Glomerular endothelial cell (primary cell): ENCODE measurements at places on chromosomes 7 and 10.

DNA sequence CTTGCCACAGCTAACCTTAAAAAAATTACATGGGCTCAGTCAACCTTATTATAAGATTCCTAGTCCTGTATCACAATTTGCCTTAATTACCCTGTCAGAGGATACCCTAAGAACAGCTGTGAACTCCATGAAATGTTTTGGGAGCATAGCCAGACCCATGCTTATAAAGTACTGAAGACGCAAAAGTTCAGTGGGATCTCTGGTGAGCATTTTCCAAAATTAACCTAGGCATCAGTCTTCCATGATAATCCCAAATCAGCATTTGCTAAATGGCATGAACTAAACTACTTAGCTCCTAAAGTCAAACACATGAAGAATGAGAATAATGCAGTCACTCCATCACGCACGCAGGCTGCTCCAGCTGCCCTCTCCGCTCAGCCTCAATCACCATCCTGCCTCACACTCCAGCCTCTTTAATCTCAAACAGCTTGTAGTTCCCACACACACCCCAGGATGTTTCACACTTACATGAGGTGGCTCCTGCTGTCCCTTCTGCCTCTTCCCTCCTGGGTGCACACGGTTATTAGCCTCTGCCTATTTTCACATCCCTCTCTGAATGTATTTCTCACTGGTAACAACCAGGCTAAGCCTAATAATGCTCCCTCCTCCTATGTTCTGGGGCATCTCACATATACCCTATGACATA, 15.3 kb downstream of the IGF2BP3 start:
- no peak for DNase-seq

GRCh38 chr10:124736491-124737136, 7.6 kb downstream of the FAM53B start:
- DNase-seq: no peak

DNA sequence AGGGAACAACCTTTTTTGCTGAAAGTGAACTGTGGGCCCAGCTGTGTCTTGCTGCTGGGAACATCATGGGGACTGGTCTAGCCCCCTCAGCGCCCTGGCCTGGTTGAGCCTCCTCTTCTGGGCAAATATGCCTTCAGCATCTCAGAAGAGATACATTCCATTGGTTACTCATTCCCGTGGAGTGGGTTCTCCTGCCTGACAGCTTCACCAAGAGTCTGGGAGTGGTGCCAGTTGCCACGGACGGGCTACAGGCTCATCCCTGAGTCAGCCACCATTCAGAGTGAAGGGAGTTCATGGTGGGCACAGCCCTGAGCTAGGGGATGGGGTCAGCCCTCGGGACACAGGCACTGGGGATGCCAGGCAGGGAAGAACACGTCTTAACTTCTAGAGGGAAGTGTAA, 81.9 kb downstream of the RAMP3 start:
- no peak for DNase-seq

DNA sequence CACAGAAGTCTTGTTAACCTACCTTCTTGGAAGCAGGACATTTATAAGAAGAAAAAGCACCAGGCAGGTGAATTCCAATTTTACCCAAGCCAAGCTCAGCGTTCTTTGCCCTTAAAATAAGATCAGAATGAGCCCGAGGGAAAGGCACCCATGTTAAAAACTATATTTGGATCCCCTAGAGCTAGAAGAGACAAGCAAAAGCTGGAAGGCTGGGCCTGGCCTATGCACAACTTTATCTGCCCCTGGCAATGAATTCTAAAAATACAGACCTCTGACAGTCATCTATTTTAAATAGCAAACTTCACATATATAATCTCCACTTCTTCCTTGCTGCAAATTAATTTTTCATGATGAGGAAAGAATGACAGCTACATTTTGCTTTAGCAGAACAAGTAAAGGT, 180.9 kb downstream of the FGFR2 start:
- no peak for DNase-seq

GRCh38 chr7:117975476-117975875, 102.2 kb upstream of the CTTNBP2 start:
- no peak for DNase-seq

GRCh38 chr7:129950191-129950932, 2.4 kb downstream of the UBE2H start:
- no peak for DNase-seq

DNA sequence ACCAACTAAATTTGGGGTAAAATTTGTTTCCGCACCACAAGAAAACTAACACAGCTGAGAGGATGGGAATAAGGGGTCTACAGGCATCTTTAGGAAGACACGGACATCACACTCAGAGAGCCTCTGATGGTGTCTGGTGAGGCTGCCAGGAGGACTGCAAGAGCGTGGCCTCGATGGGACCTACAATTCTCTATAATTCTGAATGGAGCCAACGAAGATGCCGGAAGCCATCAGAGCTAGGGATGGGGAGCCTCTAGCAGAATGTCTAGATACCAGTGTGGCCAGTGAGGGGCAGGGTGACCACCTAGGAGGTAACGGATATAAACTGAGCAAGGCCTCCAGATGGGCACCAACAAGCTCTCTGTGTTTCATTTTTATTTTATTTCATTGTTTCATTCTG, 7.5 kb downstream of the GRID1 start:
- DNase-seq: no peak

DNA sequence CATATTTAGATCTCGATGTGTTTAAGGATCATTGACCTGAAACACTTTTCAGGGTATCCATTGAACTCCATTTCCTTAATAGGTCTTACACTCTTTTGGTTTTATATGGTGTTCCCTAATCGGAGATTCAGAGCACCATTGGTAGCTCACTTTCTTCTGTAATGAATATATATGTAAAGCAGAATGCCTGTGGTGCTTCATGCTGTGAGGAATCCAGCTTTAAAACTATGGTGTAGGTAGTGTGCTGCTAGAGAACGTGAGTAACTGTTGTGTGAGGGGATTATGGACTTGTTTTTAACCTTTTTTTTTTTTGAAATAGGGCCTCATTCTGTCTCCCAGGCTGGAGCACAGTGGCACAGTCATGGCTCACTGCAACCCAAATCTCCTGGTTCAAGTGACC, 376.9 kb upstream of the LRGUK start:
- DNase-seq: no peak

GRCh38 chr7:42381161-42381560, 144.2 kb upstream of the GLI3 start:
- no peak for DNase-seq

GRCh38 chr10:88012641-88013040, 149.2 kb downstream of the PTEN start:
- no peak for DNase-seq

DNA sequence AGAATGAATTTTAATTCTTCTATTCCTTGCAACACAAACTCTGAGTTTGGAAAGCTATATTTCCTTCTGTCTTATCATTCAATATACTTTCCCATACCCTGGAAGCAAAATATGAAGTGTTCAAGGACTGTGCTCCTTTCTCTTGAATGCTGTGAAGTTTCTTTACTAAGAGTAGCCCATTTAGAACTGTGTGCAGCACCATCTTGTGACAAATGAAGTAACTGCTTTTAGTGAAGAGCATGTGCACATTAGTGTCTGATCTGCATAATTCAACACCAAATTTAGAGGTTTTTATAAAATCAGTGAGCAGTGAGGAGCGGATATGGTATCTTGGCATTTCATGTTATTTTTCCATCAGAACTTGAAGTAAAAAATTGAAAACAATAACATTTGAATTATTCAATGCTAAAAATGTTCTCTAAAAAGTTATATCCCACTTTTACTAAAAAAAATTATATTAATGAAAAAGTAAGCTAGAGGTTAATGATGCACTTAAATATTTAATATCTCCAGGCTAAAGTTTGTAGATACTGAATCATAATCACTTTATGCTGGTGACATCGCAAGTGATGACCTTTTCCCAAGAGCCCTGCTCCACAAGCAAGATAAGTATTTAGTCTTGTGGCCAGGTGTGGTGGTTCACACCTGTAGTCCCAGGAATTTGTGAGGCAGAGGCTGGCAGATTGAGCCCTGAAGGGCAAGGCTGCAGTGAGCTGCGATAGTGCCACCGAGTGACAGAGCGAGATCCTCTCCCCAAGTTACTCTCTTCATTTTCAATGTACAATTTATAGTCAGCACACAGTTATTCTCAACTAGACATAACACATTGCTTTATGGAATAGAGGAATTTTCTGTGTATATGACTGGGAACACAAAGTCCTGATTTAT, 108.8 kb upstream of the PCLO start:
- DNase-seq: peak; percentile 33

DNA sequence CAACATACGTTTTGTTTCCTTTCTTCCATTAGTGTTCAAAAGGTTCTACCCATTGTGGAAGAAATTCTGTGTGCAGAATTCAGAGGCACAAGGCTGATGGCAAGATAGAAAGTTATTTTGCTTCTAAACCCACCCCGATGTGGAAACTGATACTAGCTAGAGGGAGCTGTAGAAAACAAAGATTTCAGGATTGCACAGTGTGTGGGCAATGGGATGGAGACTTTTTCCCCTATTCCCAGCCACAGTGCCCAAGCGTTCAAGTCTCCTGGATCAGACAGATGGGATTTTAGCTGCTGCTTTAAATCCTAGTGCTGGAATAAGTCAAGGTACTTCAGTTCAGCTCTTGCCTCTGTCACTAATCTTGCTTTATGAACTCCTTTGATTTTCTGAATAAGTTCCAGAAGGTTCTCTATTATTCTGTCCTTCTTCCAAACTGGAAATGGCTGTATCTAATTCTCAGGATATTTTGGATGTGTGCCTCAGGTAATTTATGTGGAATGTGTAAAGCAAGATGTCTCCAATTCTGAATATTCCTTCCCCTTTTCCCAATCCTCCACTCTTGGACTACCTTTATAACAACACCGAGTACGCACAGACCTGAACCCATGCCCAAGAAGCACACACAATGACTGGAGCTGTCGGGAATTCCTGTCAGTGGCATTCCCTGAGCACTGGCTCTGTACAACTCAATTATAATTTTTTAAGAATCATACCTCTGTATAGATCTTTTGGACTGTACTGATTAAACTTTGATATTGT, 473.0 kb downstream of the PLXDC2 start:
- DNase-seq: no peak

GRCh38 chr7:32070406-32071360, at the start of gene PDE1C:
TSS of gene PDE1C (minus strand) at chr7:32070407.
- no peak for DNase-seq

DNA sequence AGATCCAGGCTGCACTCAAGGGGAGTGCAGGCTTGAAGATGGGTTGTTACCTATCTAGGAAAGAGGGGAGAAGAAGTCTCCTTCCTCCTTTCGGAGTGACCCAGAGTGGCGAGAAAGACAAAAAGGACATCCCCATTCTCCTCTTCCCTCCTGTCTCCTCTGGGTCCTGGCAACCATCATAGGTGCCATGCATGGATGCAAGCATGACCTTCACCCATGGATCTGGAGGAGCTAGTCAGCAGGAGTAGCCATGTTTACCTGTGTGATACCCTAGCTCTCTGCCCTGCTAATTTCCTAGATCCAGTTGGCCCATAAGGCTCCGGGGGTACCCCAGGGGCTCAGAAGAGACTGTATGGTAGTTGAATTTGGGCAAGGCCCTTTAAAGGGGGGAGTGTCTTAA, 17.2 kb upstream of the CROT start:
- DNase-seq: no peak

DNA sequence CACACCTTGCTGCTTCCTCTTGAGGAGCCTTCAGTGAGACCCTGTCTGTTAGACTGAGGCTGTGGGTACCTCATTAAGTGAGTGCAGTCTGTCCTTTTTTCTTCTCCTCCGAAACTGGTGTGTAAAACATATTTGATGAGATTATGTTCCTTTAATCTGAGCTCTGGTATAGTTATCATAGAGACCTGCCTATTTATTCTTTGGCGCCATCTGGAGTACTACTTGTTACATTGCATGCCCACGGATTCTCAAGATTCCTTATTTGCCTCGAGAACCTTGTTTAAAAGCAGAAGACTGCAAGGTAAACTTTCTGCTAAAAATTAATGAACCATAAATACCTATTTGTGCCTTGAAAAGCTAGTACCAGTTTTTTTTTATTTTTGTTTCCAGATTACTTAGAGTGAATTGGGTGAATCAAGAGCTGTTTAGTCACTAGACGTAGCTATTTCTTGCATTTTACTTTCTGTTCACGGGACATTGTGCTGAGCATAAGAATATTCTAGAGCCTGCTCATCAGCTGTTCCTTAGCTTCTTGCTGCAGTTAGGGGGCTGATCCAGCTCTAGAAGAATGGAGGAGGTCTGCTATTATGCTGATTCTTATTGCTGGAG, 16.9 kb upstream of the STMP1 start:
- no peak for DNase-seq

DNA sequence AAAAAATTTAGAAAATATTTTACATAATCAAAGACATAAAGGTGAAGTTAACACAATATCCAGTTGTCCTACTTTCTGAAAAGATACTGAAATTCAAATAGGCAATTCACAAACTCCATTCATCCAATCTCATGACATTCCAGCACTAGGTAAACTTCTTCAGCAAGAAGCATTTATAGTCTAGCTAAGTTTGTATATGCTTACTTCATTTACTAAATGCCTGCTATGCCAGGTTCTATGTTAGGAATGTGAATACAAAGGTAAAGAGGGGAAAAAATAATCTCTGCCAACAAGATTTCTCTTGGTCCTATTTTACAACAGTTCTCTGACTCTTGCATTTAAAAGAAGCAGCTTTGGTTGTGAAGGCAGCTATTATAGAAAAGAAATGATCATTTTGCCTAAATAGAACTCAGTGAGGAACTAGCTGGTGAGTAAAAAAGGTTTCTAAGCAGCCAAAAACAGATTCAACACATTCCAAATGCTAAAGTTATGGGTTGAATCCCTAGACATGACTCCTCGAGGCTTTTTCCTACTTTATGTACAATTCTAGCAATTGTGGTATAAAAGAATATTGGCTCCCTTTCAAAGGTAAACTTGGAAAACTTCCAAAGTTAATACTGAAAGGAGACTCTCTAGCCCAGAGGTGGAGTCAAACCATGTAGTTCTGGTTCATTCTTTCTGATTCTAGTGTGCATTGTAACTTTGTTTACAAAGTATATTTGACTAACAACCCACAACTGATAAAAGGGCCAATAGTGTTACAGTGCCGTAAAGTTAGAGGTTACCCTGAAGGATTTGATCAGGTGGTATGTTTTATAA, 30.9 kb upstream of the KLHL7 start:
- DNase-seq: no peak

- DNase-seq: no peak
Measured at GRCh38 chr7:73707045-73707631, 12.3 kb downstream of the STX1A start.

DNA sequence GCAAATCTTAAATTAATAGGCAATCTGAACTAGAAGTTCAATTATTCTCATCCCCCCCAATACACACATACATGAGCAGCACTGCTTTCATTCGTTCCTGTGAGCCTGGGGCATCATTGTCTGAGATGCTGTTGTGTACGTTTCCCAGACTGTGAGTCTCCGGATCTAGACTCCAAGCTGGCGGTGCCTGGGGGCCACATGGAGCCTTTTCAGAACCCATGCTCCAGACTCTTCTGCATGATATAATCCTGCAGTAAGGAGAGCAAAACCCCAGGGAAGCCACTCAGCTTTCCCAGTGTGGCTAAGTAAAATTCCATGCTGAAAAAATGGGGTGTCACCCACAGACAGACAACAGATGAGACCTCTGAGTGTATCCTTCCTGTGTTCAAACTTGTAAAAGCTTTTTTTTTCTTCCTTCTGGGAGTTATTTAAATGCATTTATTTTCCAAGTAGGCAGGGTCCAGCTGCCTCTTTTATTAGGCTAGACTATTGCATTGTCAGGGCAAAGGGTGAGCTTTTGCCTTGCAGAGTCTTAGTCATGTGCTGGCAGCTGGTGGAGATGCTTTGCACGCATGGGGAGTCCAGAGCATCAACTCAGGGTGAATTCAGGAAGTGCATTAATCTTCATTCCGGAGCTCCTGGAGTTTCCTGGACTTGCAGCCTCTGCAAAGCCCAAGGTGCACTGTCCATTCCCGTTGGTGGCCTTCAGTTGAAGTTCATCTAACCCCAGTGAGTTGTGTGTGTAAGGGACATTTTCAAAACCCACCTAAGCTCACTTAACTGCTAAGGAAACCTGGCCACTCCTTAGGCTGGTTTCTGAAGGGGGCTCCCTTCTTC, 185.7 kb upstream of the ADO start:
- no peak for DNase-seq
